AG04450 (cell line): ENCODE measurements at places on chromosomes 3 and 15.

GRCh38 chr3:170350515-170351413 is 6.8 kb upstream of the SKIL start:
- DNase-seq: no peak

DNA sequence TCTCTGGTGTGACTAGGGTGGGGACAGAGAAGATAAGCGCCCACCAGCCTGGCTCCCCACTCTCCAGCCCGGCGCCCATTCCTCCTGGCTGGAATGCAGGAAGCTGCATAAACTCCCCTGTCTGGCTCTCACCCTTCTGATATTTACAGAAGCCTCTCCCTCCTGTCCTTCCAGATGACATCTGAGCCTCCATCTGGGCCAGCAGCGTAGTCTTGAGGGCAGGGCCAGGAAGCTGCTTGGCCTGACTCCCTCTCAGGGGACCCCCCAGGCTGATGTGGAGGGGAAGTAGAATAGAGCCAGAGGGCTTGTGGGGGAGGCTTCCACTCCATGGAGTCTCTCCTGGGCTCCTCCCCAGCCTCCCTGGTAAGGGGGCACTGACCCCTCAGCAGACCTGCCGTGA is 49.9 kb downstream of the LINGO1 start:
- no peak for DNase-seq

DNA sequence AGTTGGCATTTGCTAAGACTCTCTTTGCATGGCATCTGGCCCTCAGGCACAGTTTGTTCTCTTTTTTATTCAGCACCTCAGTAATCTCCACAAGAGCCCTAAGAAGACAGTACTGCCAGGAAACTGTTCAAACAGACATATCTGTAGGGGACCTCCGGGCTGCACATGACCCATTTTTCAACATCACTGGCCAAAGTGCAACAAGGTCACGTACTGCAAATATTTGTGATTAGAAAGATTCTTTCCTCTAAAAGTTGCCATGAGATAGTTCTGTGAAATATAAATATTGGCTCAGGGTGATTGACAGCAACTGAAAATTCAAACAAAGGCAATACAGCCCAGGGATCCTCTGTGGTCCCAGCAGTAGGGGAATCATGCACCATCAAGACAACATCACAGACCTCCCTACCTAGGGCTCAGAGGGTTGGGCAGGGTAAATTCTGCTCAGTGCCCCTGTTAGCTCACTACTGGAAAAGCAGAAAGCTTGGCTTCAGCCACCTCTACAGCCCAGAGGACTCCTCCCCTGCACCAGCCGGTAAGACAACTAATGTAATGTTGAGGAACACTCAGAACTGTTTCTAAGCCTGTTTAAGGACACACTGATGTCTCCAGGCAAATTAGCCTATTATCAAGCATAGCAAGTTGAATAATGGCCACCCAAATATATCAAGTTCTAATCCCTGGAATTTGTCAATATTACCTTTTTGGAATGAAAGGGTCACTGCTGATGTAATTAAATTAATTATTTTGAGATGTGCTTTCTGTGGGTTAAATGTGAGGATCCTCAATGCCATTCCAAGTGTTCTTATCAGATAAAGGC is 117.4 kb upstream of the LPP start:
- no peak for DNase-seq

DNA sequence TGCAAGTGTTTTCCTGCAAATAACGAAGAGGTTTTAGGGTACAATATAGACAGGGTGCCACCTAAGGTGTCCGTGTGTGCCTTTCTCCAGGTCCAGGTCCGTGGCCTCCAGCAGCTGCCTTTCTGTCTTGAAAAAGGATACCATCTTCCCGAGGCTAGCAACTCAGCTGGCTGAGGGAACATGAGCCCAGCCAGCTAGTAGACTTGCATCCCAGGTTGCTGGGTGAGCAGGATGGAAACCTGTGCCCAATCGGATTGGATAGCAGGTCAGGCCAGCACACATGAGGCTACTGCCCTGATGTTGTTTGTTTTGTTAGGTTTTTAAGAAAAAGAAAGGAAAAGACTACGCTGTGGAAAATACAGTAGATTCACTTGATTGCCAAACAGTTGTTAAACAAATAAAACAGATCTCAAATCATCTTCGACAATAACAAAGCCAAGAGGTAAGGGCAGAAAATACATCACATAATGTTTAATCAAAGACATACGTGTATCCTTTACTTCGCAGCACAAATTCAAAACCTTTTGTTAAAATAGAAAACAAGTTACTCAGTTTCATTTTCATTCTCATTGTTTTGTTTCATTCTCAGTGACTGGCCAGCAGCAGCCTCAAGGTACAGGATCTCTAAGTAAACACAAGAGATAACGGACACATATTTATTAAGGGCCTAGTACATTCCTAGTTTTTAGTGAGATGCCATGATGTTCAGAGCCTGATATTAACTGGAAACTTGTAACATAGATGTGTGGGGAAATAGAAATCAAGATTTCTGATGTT is 661.2 kb upstream of the NR2F2 start:
- no peak for DNase-seq

- no peak for DNase-seq
Observed at GRCh38 chr15:23003736-23004135, 23.6 kb upstream of the CYFIP1 start.

DNA sequence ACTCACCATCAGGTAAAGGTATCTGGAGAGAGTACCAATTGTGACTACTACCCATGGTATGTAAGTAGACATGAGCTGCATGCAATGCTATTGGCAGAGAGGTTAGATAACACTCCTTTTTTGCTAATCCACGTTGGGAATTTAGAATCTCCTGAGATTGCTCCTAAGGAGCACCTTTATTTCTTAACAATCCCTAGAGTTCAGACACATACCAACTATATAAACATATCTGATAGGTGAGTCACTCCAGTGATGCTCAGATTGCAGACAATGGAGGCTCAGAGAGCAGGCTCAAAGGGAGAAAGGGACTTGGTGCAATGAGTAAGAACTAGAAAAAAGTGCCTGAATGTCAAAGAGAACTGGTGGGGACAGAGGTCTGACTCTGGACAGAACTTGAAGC is 47.0 kb upstream of the LRRFIP2 start:
- no peak for DNase-seq
